Stimulated activated naive CD8-positive, alpha-beta T cell treated with anti-CD3 and anti-CD28 coated beads, Interleukin-15, Interleukin-2, amounts not matched to agents 100 U/mL and 50 U/mL, for 24 hours (primary cell): ENCODE measurements at places on chromosomes 16 and 17.

- DNase-seq = no peak
Observed at GRCh38 chr17:40795019-40795667, 4.6 kb downstream of the KRT28 start.

DNA sequence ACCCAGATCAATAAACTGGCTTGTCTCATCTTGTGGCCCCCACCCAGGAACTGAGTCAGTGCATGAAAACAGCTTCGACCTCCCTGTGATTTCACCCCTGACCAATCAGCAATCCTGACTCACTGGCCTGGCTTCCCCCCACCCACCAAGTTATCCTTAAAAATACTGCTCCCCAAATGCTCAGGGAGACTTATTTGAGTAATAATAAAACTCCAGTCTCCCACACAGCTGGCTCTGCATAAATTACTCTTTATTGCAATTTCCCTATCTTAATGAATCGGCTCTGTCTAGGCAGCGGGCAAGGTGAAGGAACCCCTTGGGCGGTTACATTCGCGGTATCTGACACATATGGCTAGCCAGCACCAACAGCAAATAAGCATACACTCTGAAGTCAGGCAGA lies 9.8 kb upstream of the RABEP1 start:
- peak; percentile 58 for DNase-seq

DNA sequence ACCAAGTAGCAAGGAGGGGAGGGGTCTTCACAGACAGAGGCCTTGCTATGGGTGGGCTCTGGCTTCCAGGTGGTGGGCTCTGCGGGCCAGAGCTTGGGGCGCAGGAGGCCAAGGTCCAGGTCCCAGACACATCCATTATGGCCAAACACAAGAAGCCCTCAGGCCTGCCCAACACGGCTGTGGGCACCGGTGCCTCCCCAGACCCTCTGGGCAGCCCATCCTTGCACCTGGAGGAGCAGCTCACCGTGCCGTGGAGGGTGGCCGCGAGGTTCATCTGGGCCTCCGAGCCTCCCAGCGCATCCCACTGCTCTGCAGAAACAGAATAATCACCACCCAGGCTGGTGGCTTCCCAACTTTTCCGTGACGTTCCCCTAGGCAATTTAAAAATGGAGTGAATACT lies 55.9 kb downstream of the TBC1D16 start:
- DNase-seq = no peak

GRCh38 chr17:64259922-64260321 lies 3.1 kb downstream of the TEX2 start:
- no peak for DNase-seq

- DNase-seq = no peak
Observed at GRCh38 chr17:45942284-45942683, 47.9 kb downstream of the MAPT start.

DNA sequence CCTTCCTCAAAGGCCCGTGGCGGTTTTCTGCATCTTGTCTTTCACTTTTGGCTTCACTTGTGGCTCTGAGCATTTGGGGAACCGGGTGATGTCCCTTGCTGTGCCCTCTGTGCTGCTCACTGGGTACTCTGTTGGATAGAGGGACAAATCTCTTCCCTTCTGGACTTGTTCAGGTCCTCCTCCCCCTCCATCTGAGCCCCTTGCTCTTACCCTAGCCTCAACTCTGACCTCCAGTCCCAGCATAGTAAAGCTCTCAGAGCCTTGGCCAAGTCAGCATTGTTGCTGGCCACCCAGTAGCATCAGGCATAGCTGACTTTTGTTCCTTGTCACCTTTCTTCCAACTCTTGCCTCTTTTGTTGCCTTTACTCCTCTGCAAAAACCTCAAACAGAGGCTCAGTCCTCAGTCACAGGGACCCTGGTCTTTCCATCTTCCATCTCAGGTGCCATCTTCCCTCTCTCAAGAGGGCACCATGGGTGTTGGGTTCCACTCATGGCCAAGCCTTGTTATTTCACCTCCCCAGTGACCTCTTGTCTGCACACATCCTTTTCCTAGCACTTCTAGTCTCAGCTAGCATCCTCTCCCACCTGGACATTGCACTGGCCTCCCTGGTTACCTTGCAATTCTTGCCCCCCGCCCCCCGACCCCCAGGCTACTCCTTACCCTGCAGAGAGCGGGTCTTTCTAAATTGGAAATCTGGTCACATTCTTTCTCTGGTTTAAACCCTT lies 393 bp upstream of the PSMB10 start:
- DNase-seq = peak; percentile 78

DNA sequence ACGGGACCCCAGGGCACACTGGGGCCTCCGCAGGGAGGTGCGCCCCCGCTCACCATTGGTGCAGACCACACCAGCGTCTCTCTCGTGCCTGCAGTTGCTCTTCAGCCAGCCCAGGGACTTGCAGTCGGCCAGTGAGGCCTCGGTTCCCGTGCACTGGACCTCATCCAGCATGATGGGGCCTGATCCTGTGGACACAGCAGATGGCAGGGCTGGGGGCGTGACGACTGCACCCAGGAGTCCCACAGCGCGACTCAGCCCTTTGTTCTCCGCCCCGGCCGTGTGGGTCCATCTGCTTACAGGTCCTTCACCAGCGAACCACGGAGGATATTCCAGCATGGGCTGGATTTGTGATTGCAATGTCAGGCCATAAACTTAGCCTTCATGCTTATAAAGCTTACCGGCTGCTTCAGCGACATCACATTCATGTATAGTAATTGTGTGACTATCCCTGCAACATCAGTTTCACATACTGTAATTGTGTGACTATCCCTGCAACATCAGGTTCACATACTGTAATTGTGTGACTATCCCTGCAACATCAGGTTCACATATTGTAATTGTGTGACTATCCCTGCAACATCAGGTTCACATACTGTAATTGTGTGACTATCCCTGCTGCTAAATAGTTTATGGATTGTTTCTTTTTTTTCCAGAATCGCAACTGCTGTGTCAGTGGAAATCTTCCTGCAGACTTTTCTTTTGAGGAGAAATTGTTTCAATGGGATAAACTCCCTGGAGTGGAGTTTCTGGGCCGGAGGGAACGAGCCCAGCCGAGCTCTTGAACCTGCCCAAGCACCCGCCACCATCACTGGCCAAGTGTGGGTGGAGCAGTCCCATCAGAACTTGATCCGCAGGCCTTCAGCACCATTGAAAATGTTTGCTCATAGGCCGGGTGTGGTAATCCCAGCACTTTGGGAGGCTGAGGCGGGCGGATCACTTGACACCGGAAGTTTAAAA lies 4.8 kb downstream of the LGALS3BP start:
- DNase-seq = no peak

- DNase-seq = no peak
Observed at GRCh38 chr16:1117176-1117900, 21.3 kb upstream of the C1QTNF8 start.
